ENCODE measurements at places on chromosomes 16 and 17. TPM values are rescaled to one million over a fixed set of nuclear protein-coding genes. Genes with fewer than 3 reads are reported as not detected.

PPP1R1B gene
- total RNA-seq: 0.17 TPM

JMJD6 gene
- 20.8 TPM for total RNA-seq

ADAP2 gene
- 3.5 TPM for total RNA-seq

DLX3 gene
- 0.33 TPM for total RNA-seq

SLC6A4 gene
- total RNA-seq: not detected

LGALS9B gene
- not detected for total RNA-seq

MT1G gene
- not detected for total RNA-seq

CHD9NB gene
- total RNA-seq: 1.8 TPM

KRTAP17-1 gene
- total RNA-seq: not detected

Measured in mammary epithelial cell (primary cell).